ENCODE measurements at places on chromosomes 3 and 15.

DNA sequence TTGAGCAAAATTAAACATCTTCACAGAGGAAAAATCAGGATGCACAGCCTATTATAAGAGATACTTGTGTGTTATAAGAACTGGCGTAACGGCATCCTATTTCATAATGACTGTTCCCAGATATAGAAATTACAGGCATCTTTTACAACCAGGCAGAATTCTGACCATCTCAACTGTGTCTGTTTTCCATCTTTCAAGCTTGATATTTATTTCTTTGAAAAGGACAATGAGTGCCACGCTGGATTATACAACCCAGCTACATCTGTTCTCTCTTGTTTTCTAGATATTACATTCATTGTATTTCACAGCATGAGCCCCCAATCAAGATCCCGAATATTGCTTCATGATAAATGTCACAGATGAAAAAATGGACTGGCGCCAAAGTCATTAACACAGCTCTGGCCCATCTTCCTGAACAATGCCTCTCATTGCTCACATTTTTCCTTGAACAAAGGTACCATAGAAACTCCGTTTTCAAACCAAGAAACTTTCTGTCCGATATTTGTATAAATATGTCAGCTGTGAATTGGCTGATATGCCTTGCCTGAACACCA is 420.6 kb downstream of the TBL1XR1 start:
- no peak for DNase-seq

GRCh38 chr3:47259114-47259513 is 23.5 kb downstream of the KIF9 start:
- no peak for DNase-seq

DNA sequence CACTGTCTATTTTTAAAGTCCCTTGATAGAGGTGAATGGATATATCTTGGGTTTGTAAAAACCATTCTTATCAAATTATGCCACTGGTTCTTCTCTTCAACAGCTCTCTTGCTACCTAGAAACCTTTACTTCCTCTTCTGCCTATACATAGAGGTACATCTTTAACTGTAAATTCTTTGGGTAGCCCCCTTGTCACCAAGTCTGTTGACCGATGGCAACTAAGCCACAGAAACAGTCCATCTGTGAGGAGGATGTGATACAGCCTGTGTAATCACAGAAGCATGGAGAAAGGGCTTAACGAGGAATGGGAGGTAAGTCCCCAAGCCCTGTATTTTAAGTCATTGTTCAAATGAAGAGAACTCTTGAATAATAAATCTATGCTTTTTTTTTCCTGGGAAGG is 246.5 kb upstream of the MDFIC2 start:
- no peak for DNase-seq

GRCh38 chr15:92400573-92400972 is 6.9 kb downstream of the ST8SIA2 start:
- DNase-seq: no peak

- no peak for DNase-seq
Observed at GRCh38 chr3:179398574-179399231, 51.2 kb downstream of the MFN1 start.

DNA sequence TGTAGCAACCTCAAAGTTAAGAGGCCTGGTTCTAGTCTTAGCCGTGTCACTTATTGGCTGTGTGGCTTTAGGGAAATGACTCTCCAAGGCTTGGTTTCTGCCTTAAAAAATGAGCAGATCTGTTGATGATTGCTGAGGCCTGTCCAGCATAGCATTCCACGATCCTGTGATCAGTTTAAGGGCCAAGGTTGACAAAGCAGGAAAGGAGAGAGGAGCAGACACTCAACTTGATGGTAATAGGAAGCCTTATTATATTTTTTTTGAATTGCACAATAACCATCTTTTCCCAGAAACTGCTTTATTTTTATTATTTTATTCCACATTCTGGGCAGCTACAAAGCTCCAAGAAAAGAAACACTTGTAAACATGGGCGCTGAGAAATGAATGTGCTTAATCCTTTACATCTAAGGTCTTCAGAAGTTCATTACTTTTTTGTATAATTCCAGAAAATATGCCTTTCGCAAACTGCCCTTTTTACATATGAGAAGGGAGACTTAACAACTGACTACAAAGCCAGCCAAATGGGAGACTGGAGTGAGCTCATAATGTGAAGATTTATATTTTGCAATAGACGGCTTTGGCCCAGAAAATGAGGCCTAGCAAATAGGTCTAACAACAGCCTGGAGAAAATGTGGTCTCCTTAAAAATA is 241.0 kb downstream of the ATP8B4 start:
- no peak for DNase-seq

GRCh38 chr15:80587816-80588456 is 107.2 kb upstream of the ABHD17C start:
- DNase-seq: no peak

- no peak for DNase-seq
Observed at GRCh38 chr3:128879991-128880390, 571 bp downstream of the ACAD9 start.

GRCh38 chr3:18153571-18154173 is 271.5 kb downstream of the SATB1 start:
- DNase-seq: peak; percentile 70

GRCh38 chr3:130276203-130276803 is 69.2 kb upstream of the COL6A5 start:
- peak; percentile 39 for DNase-seq
